ENCODE measurements at places on chromosomes 2 and 18.

GRCh38 chr18:11322716-11323115 lies 173.3 kb upstream of the PIEZO2 start:
- DNase-seq: no peak

DNA sequence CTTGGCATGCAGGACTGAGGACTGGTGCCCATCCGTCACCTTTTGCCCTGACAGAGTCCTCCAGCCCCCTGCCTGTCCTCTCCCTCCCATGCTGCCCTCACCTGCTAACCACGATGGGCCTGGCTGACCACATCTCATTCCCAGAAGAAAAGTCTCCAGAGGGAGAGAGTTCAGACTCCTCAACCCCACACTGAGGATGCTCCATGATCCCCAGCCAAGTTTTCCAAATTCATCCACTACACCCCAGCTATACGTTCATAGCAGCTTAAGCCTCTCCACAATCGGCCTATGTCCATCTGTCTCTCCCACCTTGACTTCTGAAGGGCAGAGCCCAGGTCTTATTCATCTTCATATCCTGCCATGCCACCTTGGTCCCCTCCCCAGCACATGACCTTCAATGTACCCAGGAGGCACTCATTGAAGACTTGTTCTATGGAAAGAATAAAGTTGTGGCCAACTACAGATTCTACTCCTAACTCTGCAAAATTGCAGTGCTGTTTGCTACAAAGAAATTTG lies 115.6 kb upstream of the ID2 start:
- DNase-seq: no peak

DNA sequence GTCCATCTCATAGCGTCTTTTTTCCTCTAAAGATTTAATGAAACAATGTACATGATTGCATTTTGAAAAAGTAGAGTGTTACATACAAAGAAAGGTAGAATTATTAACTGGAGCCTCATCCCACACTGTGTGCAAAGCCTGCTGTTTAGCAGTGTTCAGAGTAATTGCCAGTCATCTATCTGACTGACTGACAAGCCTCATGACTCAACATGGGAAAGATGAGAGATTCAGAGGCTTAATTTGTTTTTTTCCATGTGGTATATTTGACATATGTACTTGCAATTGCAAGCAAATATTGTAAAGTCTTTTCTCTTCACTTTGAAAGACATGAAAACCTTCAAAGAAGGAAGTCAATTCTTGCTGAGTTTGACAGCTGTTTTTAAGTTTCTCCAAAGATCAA lies 14.7 kb downstream of the PCARE start:
- DNase-seq: no peak

- no peak for DNase-seq
Measured at GRCh38 chr2:27779417-27780055, 8.0 kb downstream of the MRPL33 start.

DNA sequence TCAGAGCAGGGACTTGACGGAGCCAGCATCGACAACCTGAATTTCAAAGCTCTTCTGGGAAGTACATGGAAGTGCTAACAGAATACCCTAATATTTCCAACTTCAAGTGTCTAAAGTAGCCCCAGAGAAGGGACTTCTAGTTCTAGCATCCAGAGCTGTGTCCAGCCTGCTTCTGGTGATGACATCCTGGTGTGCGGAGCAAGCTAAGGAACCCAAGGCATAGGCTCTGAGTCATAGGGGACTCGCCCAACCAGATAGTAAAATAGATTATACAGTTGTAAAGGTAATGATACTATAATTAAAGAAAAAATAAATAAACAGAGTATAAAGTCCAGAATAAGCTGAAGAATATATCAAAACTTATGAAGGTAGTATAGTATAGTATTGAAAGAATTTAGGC lies 108.1 kb upstream of the SERPINE2 start:
- no peak for DNase-seq

DNA sequence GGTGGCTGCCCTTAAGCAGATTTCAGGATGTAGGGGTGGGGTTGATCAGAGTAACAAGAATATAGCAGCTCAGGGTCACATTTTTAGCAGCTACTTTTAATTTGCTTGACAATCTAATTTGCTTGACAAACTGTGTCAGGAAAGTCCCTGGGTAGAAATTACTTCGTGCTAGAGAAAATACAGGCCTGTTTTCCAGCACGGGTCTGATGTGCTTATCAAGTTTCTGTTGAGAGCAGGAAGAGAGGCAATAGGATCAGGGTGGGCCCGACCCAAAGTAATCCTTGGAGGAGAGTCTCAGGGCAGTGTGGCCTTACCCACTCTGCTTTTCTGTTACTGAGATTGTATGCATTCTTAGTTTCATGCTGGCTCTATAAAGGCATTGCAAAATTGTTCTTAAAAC lies 221.5 kb downstream of the TSN start:
- DNase-seq: no peak

- no peak for DNase-seq
Measured at GRCh38 chr18:79309614-79310358, 85.9 kb upstream of the NFATC1 start.
